ENCODE measurements at places on chromosomes 4 and X.

DNA sequence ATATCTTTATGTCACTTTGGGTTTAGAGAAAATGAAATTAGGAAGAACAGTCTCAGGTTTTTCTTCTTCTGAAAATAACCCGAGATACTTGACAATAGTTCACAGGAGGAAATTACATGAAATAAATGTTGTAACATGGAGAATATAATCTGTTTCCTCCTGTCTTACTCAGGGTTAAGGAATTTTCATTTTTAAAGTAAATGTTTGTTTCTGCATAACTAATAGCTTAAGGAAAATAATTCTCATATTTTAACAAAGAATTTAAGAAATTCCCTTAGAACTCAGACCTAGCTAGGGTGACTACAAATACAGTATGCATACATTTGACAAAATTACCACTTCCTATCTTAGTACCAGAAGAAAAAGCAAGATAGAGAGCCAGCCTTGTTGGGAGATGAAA, 17.2 kb upstream of the SPRY1 start:
- DNase-seq = peak; percentile 15

- no peak for DNase-seq
Measured at GRCh38 chr4:3466691-3467600, 3.8 kb downstream of the DOK7 start.

DNA sequence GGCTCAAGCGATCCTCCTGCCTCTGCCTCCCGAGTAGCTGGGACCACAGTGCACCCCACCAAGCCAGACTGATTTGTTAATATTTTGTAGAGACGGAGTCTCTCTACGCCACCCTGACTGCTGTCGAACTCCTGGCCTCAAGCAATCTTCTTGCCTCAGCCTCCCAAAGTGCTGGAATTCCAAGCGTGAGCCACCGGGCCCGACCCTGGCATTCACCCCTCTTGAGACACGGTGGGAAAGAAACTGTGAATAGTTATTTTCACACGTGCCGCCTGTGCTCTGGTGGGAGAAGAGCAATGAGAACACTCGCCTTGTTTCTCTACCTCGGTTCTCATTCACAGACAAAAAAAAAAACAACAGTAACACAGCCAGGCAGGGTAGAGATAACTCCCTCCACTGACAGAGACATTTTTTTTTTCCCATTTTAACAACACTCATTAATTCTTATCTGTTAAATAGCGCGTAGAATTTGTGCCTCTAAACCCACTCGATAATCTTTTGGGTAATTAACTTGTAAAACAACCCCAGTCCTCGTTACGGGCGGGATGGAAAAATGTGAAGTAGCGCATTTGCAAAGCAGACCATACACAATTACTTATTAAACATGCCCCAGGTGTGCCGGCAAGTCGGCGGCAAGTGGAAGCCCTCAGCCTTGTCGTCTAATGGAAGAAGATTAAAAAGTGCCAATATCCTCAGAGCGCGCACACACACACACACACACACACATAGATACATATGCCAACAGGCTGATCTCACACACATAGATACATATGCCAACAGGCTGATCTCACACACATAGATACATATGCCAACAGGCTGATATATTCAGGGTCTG, 103.3 kb downstream of the DHRSX start:
- DNase-seq = no peak

- DNase-seq = no peak
Measured at GRCh38 chrX:99973572-99974226, 436.4 kb downstream of the PCDH19 start.

DNA sequence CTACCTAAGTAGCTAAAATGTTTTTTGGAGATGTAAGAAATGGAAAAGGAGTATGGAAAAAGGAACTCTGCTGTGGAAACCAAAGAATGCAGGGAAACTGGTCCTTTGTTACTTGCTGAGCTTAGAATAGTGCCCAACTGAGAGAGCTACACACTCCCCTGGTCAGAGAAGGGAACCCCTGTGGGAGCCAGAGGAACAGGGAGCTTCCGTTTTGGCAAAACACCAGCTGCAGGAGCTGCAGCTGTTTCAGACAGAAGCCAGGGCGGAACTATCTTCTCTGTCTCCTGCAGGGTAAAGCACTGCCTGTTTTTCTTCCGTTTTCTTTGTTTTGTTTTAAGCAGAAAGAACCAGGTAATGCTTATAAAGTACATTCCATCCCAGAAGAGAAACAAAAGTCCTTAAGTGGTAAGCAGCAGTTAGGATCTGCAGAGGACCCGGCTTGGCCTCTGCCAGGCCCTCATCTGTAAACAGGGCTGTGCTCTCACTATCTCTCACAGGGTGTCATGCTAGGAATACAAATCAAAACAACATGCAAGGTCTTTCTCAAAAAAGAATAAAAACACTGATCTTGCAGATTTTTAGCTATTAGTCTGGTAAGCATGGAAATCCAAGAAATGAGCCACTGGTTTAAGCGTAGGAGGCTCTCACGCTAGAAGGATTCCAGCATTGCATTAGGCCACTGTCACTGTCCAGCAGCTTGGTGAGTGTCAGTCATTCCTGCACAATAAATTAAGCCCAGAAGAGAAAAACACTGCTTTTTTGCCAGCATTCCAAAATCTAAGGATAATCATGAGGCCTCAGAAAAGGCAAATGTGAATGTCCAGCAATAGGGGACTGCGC, 76.1 kb downstream of the CHST7 start:
- peak; percentile 41 for DNase-seq

DNA sequence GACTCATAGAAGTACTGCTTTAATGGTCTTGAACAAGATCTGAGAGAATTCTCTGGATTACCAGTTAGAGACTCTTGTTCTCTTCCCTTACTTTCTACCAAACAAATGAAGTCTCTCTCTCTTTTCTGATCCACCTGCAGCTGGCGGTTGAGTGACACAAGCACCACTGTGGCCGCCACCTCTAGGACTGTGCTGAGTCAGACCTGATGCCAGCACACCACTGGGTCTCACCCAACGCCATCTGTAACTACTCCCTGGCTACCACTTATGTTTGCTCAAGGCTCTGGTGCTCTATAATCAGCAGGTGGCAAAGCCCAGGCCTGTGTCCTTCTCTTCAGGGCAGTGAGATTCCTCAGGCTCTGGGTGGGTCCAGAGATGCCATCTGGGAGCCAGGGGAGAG, 1173.5 kb downstream of the RPA4 start:
- DNase-seq = no peak

Data from EH (cell line).